ENCODE measurements at places on chromosomes 3 and 15.
A peak's percentile ranks its signal among the peaks of the same experiment; 100 is the strongest.

DNA sequence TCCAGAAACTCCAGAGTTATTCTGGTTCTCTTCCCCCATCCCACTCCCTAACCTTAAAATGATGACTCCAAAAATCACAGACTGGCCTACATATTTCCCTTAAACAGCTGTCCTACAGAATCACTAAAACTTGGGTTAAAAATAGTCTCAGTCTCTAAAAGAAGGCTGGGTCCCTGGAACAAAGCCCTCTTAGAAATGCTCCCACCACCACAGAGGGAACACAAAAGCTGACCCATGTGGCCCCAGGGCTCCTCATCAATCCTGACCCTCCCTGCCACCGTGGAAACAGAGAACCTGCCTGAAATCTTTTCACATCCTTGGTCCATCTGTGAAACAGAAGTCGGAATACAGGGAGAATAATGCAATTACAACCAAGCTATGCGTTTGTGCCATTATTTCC, 55.7 kb upstream of the DCLK3 start:
- no peak overlapping the region for H3K27ac ChIP-seq
- no peaks in the 10 kb centered on the region for H3K27me3 ChIP-seq
- H3K36me3 ChIP-seq: no peaks in the 10 kb centered on the region
- DNase-seq: no peak

DNA sequence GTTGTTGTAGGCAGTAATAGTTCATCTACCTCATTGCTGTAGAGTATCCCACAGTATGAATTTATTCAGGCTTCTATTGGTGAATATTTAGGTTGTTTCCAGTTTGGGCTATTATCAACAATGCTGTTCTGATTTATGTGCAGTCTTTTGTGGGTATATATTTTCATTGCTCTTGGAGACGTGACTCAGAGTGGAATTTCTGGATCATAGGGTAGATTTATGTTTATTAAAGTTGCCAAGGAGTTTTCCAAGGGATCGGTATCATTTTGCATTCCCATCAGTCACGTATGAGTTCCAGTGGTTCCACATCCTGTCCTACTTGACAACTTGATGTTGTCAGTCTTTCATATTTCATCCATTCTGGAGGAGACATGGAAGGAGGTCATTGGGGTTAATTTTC, 8.4 kb upstream of the HRH1 start:
- H3K36me3 ChIP-seq: no peaks in the 10 kb centered on the region
- H3K27me3 ChIP-seq: peaks cover 24% of the 10 kb centered on the region
- no peak for DNase-seq
- H3K27ac ChIP-seq: no peak overlapping the region

DNA sequence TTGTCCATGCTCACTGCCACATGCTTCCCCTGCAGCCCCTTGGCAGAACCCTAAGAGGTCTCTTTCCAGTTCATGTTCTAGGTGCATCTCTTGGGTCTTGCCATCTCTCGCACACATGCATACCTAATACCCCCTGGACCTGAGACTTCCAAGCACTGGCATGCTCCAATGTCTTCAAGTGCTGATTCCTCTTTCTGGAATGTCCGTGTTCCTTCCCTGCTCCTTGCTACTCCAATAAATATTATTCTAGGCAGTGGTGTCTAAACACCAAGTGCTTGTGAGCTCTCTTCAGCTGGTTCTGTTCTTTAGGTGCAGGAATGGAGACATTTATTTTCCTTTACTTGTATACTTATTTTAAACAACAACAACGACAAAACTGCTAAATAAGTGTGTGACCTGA, 370.1 kb downstream of the LPP start:
- peaks cover 2% of the 10 kb centered on the region for H3K4me1 ChIP-seq
- DNase-seq: no peak
- H3K4me3 ChIP-seq: no peak overlapping the region
- no peaks in the 10 kb centered on the region for H3K27me3 ChIP-seq
- H3K27ac ChIP-seq: no peak overlapping the region

- H3K36me3 ChIP-seq: peaks cover 7% of the 10 kb centered on the region
- no peak overlapping the region for H3K4me3 ChIP-seq
- DNase-seq: no peak
- peak overlapping the region; percentile 93 for H3K27ac ChIP-seq
Observed at GRCh38 chr3:31254483-31254882, 278.2 kb upstream of the STT3B start.

GRCh38 chr15:51403072-51403878, 61.8 kb downstream of the GLDN start:
- H3K27me3 ChIP-seq: peaks cover 11% of the 10 kb centered on the region
- DNase-seq: no peak
- no peak overlapping the region for H3K27ac ChIP-seq
- no peak overlapping the region for H3K4me3 ChIP-seq
- H3K36me3 ChIP-seq: no peaks in the 10 kb centered on the region

DNA sequence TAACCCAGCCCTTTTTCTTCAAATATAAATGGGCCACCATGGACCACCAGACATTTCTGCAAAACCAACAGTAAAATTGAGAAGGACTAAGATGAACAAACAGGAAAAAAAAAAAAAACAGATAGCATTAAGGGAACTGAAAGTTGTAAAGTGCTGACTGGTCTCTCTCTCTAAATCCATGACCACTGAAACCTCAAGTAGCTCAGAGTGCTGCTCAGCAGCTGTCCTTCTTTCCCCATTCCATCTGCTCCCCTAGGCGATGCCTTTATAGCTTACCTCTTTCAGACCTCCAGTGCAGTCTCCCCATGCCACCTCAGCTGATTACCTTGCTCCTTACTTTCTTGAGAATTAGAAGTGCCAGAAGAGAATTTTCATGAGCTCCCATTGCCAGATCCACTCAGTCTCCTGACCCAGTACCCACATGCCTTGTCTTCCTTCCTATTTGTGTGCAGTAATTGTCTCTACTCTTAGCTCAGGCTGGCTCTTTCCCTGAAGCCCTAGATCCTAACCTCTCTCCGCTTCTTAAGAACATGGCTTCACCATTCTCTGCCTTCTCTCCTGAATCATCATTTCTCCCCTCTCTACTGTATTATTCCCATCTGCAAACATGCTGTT, 23.9 kb upstream of the XIRP1 start:
- no peaks in the 10 kb centered on the region for H3K36me3 ChIP-seq
- no peak overlapping the region for H3K4me3 ChIP-seq
- peaks cover 15% of the 10 kb centered on the region for H3K27me3 ChIP-seq
- H3K4me1 ChIP-seq: peaks cover 18% of the 10 kb centered on the region
- H3K27ac ChIP-seq: no peak overlapping the region

- H3K36me3 ChIP-seq: peaks cover 27% of the 10 kb centered on the region
- H3K4me3 ChIP-seq: peak within 1 kb of the TSS; percentile 95
- peaks cover 65% of the 10 kb centered on the region for H3K4me1 ChIP-seq
- H3K27ac ChIP-seq: peak within 1 kb of the TSS; percentile 99
Observed at GRCh38 chr15:74781431-74782258, at the start of gene CSK. Gene CSK, plus strand, starts transcription at chr15:74782080. Its CDS starts 16,218 bp downstream, at chr15:74798298.
